Heart left ventricle (tissue), 16 donors: ENCODE measurements at places on chromosomes 11 and 22.
A peak's percentile ranks its signal among the peaks of the same experiment; 100 is the strongest.

GRCh38 chr22:25930083-25930482, 188.1 kb downstream of the MYO18B start:
- H3K36me3 ChIP-seq = no peaks in the 10 kb centered on the region
- H3K27ac ChIP-seq = no peak overlapping the region
- H3K27me3 ChIP-seq = no peaks in the 10 kb centered on the region
- H3K4me1 ChIP-seq = no peaks in the 10 kb centered on the region

GRCh38 chr11:123472236-123472935, 42.3 kb downstream of the GRAMD1B start:
- H3K27ac ChIP-seq = no peak overlapping the region
- no peaks in the 10 kb centered on the region for H3K36me3 ChIP-seq
- no peaks in the 10 kb centered on the region for H3K27me3 ChIP-seq

DNA sequence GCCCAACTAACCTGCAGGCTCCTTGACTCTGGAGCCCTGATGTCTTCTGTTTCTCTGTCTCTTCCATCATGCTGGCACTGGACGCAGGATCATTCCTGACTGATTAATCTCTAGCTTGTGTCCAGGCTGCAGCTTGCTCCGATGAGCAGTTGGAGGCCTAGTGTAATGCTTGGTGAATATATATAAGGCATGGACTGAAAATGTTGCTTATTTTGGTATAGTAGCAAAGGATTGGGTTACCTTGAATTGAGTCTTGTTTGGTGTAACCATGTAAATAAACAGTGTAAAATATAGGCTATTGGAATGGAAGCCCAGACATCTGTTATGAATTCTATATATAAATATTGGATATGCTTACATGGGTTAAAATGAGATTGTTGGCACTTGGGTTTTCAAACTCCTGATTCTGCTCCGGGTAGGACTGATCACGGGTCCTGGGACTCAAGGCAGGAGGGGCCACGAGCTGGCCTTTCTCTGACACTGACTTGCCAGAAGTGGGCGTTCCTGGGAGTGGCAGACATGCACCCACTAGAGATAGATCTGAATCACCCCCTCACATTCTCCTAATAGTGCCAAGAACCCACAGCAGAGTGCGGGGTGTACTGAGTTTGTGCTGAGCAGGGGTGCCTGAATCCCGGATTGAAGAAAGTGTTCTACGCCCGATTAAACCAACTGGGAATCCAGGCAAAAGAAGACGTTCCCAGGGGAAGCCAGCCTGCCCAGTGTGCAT, 25.8 kb downstream of the LRP5 start:
- DNase-seq = peak; percentile 67
- no peaks in the 10 kb centered on the region for H3K36me3 ChIP-seq
- H3K27ac ChIP-seq = peak overlapping the region; percentile 12
- no peaks in the 10 kb centered on the region for H3K4me1 ChIP-seq
- H3K4me3 ChIP-seq = no peak overlapping the region

- H3K27ac ChIP-seq = no peak overlapping the region
- peaks cover 9% of the 10 kb centered on the region for H3K4me1 ChIP-seq
- no peaks in the 10 kb centered on the region for H3K36me3 ChIP-seq
Measured at GRCh38 chr11:82792822-82793569, 59.3 kb upstream of the FAM181B start.

- H3K27me3 ChIP-seq = no peaks in the 10 kb centered on the region
- no peak overlapping the region for H3K27ac ChIP-seq
- DNase-seq = no peak
- H3K4me1 ChIP-seq = no peaks in the 10 kb centered on the region
- H3K4me3 ChIP-seq = no peak overlapping the region
Measured at GRCh38 chr22:22698263-22698750, 53.9 kb downstream of the GGTLC2 start.

DNA sequence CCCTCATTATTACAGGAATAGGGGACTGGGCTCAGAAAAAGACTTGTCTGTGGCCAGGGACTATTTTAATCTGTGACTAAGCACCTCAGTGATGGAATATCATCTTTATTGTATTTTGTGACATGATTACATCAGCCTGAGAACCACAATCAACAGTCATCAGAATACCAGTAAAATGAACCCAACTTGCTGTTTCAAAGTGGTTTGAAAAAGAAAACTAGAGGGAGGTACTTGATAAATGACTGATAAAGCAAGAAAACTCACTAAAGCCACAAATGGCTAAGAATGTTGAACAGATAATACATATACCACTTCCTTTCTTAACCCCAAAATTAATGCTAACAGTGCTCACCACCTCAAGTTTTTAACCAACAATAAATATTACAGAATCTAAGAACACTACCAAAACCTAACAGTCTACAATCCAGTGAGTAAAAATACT, 155.7 kb downstream of the ATG16L2 start:
- DNase-seq = no peak
- no peak overlapping the region for H3K4me3 ChIP-seq
- no peak overlapping the region for H3K27ac ChIP-seq
- H3K36me3 ChIP-seq = peaks cover 20% of the 10 kb centered on the region

DNA sequence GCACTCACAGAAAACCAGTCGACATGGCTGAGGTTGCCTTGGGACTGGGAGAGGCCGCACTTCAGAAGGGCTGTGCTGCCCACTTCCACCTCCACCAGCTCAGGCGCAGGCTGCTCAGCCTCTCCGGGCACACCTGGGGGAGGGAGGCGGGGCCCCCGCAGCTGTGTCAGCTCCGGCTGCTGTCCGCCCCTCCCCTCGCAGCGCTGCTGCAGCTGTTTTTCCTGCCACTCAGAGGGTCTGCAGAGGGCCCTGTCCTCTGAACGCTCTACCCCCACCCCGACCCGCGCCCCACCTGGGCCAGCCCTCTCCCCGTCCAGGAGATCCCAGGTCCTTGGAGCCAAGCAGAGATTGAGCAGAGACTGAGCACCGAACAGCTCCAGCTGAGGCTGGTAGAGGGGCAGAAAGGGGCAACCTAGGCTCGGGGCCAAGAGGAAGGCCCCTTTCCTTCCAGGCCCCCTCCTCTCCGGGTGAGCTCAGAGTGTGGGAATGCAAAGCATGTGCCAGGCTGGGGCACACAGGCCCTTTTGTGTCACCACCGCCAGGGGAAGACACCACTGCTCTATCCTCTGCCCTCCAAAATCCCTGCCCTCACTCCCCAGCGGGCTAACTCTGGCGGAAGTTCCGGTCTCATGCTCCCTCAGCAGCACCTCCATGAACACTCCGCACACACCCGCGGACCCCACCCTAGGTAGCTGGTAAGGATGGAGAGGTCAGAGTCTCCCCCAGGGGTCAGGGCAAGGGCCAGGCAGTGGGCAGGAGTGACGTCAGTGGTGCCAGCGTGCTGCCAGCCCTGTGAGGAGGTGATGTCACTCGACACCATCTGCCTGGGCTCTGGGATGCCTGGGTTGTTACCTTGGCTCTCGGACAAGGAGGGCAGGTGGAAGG, 1.6 kb downstream of the MCAM start:
- H3K27ac ChIP-seq = peak overlapping the region; percentile 99
- H3K27me3 ChIP-seq = no peaks in the 10 kb centered on the region
- DNase-seq = peak; percentile 59
- peaks cover 39% of the 10 kb centered on the region for H3K4me1 ChIP-seq
- peak overlapping the region; percentile 70 for H3K4me3 ChIP-seq
- H3K36me3 ChIP-seq = peaks cover 46% of the 10 kb centered on the region

GRCh38 chr22:41844513-41844912, 11.6 kb downstream of the SREBF2 start:
- no peak overlapping the region for H3K4me3 ChIP-seq
- no peak overlapping the region for H3K27ac ChIP-seq
- no peak for DNase-seq
- H3K4me1 ChIP-seq = no peaks in the 10 kb centered on the region
- H3K36me3 ChIP-seq = no peaks in the 10 kb centered on the region

GRCh38 chr11:77436969-77437368, 36.9 kb downstream of the PAK1 start:
- no peaks in the 10 kb centered on the region for H3K36me3 ChIP-seq
- no peaks in the 10 kb centered on the region for H3K27me3 ChIP-seq
- no peaks in the 10 kb centered on the region for H3K4me1 ChIP-seq
- H3K4me3 ChIP-seq = no peak overlapping the region

GRCh38 chr22:25405841-25406509, 158.5 kb upstream of the GRK3 start:
- peaks cover 18% of the 10 kb centered on the region for H3K4me1 ChIP-seq
- peak overlapping the region; percentile 89 for H3K27ac ChIP-seq
- H3K27me3 ChIP-seq = no peaks in the 10 kb centered on the region
- peak overlapping the region; percentile 77 for H3K4me3 ChIP-seq
- no peak for DNase-seq

DNA sequence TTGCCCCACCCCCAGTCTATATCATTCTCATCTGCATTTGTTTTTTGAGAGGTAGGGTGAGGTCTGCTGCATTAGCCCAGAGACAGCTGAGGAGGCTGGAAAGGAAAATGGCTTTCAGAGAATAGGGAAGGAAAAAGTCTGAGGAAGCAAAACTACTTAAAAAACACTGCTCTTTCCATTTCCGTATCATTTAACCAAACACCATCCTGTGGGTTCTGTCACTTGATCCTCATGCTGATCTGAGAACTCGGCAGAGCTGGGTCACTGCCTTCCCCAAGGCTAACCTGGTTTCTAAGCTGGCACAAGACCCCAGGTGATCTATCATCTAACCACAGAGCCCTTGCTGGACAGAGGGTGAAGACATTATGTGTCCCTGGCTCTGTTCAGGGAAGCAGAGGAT, 1.2 kb downstream of the FOLR2 start:
- no peaks in the 10 kb centered on the region for H3K36me3 ChIP-seq
- no peak for DNase-seq
- peak overlapping the region; percentile 54 for H3K4me3 ChIP-seq
- peaks cover 44% of the 10 kb centered on the region for H3K4me1 ChIP-seq
- no peak overlapping the region for H3K27ac ChIP-seq
- peaks cover 3% of the 10 kb centered on the region for H3K27me3 ChIP-seq

- peaks cover 6% of the 10 kb centered on the region for H3K4me1 ChIP-seq
- H3K27me3 ChIP-seq = no peaks in the 10 kb centered on the region
Measured at GRCh38 chr11:11931461-11932055, 76.9 kb downstream of the DKK3 start.

GRCh38 chr22:50084614-50085021, 608 bp downstream of the MLC1 start:
- no peak for DNase-seq
- no peaks in the 10 kb centered on the region for H3K36me3 ChIP-seq
- H3K27ac ChIP-seq = no peak overlapping the region
- H3K4me1 ChIP-seq = no peaks in the 10 kb centered on the region
- H3K27me3 ChIP-seq = peaks cover 9% of the 10 kb centered on the region

DNA sequence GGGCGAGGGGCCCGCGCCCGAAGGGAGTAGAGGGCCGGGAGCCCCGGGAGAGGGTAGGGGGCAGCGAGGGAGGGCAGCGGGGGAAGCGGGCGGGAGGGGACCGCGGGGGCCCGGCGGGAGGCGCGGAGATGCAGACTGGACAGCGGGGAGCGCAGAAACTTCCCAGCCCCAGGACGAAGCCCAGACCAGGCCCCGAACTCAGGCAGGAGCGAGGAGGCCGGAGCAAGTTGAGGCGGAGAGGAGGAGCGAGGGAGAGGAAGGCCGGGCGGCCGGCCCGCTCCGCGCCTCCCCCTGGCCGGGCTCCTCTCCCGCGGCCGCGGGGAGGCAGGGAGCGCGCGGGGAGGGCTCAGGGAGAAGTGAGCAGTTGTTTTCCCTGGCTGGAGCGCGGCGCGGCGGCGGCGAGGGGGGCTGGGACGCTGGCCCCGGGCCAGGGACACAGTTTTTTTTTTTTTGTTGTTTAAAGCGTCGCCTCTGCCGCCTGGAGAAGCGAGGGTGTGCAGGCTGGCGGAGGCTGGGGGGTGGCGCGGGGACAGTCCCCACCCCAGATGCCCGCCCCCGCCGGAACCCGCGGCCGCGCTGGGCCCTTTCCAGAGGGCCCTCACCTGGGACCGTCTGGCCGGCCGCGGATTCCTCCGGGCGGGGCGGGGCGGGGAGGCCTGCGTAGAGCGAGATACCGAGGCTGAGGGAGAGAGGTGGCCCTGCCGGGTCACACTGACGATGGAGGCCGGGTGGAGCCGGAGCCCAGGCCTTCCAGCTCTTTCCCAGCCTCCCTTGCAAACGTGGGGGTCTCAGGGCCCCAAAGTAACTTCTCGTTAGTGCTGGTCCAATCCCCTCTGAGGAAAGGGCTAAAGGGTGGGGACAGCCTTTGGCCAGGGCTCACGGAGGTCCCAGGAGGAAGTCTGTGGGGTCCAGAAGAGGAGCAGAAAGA, at the start of gene LTBP3:
LTBP3 (minus strand) TSS at position 358 of the 928 bp plus-strand sequence. CDS start 400 bp downstream, outside the sequence.
- peak within 1 kb of the TSS; percentile 93 for H3K27ac ChIP-seq
- DNase-seq = peak; percentile 84
- H3K27me3 ChIP-seq = no peaks in the 10 kb centered on the region
- peak within 1 kb of the TSS; percentile 65 for H3K4me3 ChIP-seq
- peaks cover 4% of the 10 kb centered on the region for H3K36me3 ChIP-seq

DNA sequence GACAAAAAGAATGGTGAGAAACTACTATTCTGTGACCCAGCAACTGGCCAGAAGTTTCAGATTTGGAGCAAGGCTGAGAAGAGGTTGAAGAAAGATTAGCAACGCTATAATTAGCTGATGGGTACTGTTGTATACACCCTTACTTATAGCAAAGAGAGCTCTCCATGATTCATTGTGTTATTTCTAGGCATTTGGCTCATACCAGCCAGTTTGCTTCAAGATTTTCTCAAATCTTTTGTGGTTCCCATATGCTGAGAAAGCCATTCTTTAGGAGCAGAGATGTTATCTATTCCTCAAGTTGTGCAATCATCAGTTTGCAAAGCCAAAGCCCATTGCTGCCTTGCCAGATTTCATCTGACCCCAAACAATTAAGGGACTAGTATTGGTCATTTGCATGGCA, 179.4 kb downstream of the ETS1 start:
- H3K4me3 ChIP-seq = no peak overlapping the region
- no peak overlapping the region for H3K27ac ChIP-seq
- peaks cover 13% of the 10 kb centered on the region for H3K4me1 ChIP-seq
- H3K36me3 ChIP-seq = no peaks in the 10 kb centered on the region
- no peaks in the 10 kb centered on the region for H3K27me3 ChIP-seq

DNA sequence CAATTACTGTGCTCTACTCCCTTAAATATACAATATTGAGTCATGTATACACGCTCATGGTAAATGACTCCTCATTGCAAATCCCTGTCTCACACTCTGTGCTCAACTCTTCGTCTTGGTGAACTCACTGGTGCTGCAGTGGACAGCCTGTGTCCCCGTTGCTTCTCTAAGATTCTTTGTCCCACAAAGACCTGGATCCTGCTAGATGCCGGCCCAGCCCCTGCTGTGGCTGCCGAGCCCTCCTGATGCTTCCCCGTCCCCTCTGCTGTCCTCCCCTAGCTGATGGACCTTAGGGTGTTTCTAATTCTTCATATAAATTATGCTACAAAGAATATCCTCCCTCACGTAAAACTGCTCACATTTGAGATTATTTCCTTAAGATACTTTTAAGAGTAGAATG, 5.5 kb downstream of the APOL2 start:
- H3K27ac ChIP-seq = no peak overlapping the region
- no peak for DNase-seq
- no peaks in the 10 kb centered on the region for H3K27me3 ChIP-seq

GRCh38 chr22:48920776-48921241, 906.9 kb downstream of the BRD1 start:
- DNase-seq = no peak
- no peaks in the 10 kb centered on the region for H3K27me3 ChIP-seq
- no peak overlapping the region for H3K27ac ChIP-seq
- H3K4me1 ChIP-seq = no peaks in the 10 kb centered on the region
